ENCODE measurements at places on chromosomes 6 and 20. TPM values are rescaled to one million over a fixed set of nuclear protein-coding genes. Genes with fewer than 3 reads are reported as not detected.
A peak's percentile ranks its signal among the peaks of the same experiment; 100 is the strongest.

SEMG1 gene
- 2.9 TPM for total RNA-seq

- H3K4me3 ChIP-seq, result no peak overlapping the region
- H3K4me1 ChIP-seq, result peaks cover 8% of the 10 kb centered on the region
- no peak for DNase-seq
- H3K27me3 ChIP-seq, result no peaks in the 10 kb centered on the region
Observed at GRCh38 chr6:107345393-107345792, 114.0 kb downstream of the PDSS2 start.

DNA sequence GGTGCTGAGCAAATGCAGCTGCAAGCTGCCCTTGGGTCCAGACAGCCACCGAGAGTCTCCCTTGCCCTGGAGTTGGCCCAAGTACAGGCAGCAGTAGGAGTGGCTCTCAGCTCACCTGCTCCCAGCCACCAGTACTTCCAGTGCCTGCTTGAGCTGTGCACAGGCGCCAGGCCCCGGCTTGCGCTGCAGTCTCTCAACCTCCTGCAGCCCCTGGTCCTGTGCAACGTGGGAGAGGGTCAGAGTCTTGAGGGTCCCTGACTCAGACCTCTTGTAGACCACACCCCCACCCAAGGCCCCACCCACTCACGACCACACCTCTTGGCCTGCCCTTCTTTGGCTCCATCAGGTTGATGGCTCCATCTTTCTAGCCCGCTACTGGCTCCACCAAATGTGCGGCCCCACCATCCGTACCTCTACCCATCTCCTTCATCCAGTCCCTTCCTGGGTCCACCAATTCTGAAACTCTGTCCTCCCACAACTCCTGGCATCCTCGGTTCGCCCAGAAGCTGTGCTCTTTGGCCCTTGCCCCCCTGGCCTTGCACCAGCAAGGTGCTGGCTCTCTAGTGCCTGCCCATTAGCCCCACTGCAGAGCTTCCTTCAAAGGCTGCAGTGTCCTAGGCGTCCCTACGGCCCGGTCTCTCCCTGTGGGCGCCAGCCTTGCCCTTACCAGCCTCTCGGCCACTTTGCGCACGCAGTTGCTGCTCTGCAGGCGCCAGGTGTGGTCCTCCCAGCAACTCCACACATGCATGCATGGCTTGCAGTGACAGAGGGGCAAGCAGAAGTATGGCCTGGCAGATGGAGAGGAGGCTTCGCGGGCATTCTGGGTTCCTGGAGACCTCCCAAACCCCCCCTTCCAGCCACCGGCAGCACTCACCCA lies 16.5 kb upstream of the SPAG4 start:
- no peaks in the 10 kb centered on the region for H3K36me3 ChIP-seq
- H3K4me1 ChIP-seq, result peaks cover 5% of the 10 kb centered on the region
- peaks cover 67% of the 10 kb centered on the region for H3K27me3 ChIP-seq
- peak; percentile 36 for DNase-seq

GRCh38 chr20:10089871-10090587 lies 55.2 kb downstream of the ANKEF1 start:
- no peaks in the 10 kb centered on the region for H3K36me3 ChIP-seq
- no peak for DNase-seq
- H3K27ac ChIP-seq, result no peak overlapping the region

DNA sequence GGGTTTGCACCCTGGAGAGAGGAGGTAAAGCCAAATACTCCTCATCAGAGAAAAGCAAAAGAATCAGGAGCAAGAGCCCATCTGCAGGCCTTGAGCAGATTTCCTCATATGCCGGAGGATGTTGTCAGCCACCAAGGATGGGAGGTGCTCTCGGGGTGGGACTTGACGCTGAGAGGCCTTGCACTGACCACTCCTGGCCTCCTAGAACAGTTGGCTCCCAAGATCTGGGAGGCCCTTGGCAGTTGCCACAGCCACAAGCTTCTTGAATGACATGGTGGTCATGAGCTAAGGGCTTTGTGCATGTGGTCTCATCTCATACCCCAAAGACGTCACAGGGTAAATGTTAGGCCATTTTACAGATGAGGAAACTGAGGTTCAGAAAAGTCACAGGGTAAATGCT lies 75.2 kb upstream of the PMEPA1 start:
- no peaks in the 10 kb centered on the region for H3K27me3 ChIP-seq
- no peaks in the 10 kb centered on the region for H3K36me3 ChIP-seq
- H3K27ac ChIP-seq, result no peak overlapping the region
- no peak overlapping the region for H3K4me3 ChIP-seq
- no peak for DNase-seq

DNA sequence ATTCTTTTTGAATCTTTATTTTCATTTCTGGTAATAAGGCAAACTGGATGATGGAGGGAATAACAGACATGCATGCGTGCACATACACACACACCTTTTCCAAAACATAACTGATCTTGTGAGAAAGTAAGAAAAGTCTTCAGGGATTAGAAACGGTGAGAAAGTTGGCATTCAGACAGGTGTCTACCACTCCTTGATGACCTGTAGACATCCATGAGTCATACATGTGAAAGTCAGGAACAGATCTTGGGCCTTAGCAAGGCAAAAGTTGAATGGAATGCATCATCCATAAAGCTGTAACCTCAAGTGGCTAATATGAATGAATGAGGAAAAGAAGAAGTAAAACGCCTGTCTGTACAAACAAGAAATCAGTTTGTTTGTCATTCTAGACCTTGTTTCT lies 97.3 kb downstream of the GRIK2 start:
- H3K36me3 ChIP-seq, result no peaks in the 10 kb centered on the region
- H3K4me1 ChIP-seq, result peaks cover 9% of the 10 kb centered on the region
- no peak overlapping the region for H3K27ac ChIP-seq
- no peak for DNase-seq
- H3K4me3 ChIP-seq, result no peak overlapping the region
